ENCODE measurements at places on chromosomes 12 and 14.

DNA sequence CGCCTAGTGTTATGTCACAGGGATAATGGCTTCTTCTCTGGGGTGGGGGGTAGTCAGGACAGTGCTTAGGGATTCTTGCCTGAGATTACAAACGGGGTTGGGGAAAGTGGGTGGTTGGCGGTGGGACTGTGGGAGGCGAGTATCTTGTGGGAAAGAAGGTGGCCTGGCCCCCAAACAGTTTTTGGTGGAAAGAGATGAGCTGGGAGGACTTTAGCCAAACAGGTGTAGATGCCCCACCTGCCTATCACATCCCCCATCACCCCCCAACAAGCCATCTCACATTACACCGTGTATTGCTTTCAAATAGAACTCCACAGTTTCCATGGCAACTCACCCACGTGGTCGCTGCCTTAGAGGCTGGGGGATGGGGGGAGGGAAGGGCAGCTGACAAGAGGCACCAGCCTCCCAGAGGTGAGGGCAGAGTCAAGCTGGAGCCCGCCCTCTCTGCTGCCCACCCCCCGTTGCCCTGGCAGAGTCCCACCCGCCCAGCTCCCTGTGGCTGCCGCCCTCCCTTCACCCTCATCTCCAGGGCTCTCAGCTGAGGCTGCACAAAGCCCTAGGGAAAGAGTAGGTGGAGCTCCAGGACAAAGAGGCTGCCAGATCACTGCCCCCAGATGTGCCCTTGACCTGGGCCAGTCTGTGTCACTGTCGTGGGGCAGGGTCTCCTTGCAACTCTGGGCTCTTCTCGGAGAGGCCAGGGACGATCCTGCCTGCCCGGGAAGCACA, 98.3 kb downstream of the LRRC74A start:
- peak; percentile 98 for DNase-seq

DNA sequence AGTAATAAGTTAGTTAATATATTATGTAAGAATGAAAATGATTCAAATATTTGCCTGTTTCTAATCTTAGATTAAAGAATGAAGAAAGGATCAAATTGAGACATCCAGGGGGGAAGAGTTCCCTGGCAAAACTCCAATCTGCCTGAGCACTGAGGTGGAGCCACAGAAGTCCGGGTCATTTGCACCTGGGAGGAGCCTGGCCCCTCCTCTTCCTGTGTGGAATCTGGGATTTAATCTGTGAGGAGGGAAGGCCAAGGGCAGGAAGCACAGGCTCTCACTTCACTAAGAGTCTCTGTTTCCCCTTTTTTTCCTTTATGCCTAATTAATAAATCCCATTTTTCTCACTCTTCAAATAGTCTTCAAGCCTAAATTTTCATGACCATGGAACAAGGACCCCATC, 599.5 kb downstream of the FLRT2 start:
- no peak for DNase-seq

- peak; percentile 85 for DNase-seq
These were observed 11.0 kb upstream of the FBXL14 start for GRCh38 chr12:1605129-1606020.

DNA sequence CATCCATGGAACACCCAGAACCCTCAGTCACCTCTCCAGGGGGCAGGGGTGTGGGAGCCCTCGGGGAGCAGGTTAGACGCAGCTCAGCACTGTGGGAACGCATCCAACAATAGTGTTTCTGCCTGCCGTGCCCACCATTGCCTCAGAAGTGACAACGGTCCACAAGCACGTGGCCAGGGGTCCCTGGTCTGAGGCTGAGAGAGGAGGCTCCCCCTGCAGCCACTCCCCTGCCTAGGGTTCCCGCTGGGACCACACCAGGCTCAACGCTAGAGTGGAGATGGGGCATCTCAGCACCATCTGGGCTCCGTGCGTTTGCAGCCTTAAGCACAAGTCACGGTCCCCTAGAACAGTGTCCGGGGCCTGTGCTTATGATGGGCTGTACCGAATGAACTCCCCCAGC, 62.7 kb downstream of the TESC start:
- no peak for DNase-seq

DNA sequence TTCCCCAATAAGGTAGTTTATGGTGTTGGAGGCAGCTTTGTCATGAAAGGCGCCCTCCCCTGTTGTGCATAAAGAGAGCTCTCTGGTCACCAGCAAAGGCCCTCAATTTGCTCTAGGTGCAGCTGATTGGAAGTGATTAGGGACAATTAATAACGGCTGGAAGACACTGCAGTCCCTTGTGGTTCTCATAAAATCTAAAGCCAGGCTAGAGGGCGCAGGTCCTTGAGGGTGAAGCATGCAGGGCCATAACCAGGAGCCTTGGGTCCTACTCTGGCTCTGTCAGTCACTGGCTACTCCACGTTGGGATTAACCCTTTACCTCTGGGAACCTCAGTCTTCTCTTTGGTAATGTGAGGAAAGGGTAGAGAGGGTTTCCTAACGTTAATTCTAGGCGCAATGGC, 1.9 kb downstream of the DAAM1 start:
- peak; percentile 68 for DNase-seq

GRCh38 chr12:1644534-1645438, 15.8 kb downstream of the WNT5B start:
- peak; percentile 64 for DNase-seq

- DNase-seq = peak; percentile 19
These were observed 43.9 kb upstream of the AMN1 start for GRCh38 chr12:31772685-31773222.

- no peak for DNase-seq
These were observed 15.5 kb downstream of the PKP2 start for GRCh38 chr12:32881107-32881506.

GRCh38 chr12:118870551-118870950, 110.8 kb upstream of the SRRM4 start:
- peak; percentile 93 for DNase-seq

DNA sequence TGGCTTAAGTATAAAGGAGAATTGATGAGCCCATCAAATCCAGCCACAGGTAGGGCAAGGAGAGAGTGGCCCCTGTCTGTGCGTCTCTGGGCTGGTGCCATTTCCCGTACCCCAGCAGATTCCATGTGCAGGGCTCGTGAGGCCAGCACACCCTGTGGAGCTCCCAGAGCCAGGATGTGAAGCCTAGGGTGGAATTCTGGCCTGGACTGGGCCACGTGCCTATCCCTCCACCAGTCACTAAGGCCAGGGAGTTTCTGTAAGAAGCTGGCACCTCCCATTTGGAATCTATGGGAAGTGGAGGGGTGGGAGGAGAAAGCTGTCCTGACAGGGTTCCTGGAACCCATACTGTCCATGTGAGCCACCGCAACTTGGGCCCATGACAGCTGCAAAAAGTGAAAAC, 148.5 kb downstream of the FOXN3 start:
- no peak for DNase-seq

- no peak for DNase-seq
These were observed 163.0 kb upstream of the FKBP4 start for GRCh38 chr12:2631653-2632350.

DNA sequence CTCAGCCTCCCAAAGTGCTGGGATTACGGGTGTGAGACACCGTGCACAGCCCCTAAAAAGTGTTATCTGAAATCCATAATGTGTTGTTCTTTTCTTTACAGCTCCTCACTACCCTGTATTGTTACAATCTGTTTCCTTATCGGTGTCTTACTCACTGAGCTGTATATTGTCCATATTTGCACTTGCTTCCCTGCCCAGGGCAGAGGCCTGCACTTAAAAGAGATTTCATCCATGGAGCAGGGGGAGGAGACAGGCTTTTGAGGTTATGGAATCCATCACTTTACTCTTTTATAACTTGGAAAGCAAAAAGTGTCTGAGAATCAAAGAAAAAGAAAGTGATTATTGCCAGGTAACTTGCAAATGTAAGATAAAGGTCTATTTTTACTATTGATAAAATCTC, 251.0 kb downstream of the DIO2 start:
- no peak for DNase-seq

DNA sequence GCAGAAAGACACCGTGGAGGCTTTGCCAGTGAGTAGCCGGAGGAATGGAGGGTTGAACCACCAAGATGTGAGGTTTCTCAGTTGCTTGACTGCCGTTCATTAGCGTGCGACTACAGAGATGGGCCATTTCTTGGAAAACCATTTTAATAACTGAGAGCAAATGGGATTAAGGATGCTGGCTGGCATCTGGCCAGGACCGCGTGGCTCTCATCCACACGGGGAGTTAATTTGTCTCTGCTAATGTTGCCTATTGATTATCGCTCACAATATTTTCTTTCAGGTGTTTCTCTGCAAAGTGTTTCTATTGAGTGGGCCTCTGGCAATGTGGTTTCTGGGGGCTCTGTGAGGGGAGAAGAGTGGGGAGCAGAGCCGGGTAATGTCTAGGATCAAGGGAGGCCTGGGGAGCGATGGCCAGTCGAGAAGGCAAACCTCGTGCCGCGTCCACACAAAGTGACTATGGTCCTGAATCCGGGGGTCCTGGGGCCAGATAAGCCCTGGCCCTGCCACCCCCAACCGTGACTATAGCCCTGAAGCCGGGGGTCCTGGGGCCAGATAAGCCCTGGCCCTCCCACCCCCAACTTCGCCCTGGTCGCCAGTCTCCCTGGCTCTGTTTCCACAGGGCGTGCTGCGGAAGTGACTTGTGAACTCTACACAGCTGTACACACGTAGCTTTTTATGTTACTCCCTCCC, 110.6 kb downstream of the PRMT8 start:
- no peak for DNase-seq

- DNase-seq = no peak
These were observed 2.5 kb upstream of the PSEN1 start for GRCh38 chr14:73133795-73134194.

DNA sequence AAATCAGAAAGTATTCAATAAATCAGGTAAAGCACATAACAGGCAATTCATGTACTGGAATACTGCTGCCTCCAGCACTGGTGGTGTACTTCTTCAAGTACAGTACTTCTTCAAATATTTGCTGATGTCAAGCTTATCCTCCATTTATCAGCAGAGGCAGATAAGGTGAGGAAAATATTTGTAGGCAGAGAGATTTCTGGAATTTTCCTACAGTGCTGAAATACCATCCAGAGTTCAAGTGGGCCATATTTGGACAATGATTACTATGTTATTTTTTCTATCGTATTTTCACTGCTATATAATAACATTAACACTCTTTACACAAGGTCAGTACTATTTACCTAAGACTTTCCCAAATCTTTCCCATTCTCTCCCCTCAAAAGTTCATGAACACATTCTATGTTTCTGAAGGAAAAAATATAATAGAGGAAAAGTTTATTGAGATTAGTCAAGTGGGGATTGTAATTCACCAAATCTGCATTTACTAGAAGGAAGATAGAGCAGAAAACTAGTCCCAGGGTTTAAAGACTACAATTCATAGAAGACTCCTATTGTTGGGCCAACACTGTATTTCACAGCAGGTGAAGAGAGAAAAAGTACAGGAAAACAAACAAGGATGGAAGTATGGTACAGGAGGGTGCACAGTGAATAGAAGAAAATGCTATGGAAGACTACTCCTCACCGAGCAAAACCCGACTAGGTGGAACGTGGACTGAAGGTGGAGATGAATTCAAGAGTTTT, 141.1 kb downstream of the PAWR start:
- no peak for DNase-seq

- DNase-seq = no peak
These were observed 183.4 kb downstream of the SLC25A21 start for GRCh38 chr14:36988989-36989388.

GRCh38 chr14:52286661-52287649, 19.5 kb downstream of the PTGDR start:
- no peak for DNase-seq

DNA sequence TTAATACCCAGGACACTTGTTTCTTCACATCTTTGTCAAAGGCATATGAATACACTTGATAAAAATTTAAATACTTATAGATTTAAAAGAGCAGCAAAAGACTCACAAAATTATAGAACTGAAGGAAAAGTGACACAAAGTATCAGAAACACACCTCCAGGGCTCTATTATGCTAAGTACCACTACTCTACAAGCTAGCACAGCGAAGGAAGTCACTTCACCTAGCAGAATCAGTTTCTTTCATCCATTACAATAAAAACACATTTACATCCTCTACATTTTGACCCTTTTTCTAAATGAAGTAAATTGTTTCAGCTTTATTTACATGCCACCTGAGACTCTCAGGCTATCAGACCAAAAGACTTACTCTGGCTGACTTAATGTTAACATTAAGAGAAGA, 26.6 kb upstream of the PTPRB start:
- no peak for DNase-seq

DNA sequence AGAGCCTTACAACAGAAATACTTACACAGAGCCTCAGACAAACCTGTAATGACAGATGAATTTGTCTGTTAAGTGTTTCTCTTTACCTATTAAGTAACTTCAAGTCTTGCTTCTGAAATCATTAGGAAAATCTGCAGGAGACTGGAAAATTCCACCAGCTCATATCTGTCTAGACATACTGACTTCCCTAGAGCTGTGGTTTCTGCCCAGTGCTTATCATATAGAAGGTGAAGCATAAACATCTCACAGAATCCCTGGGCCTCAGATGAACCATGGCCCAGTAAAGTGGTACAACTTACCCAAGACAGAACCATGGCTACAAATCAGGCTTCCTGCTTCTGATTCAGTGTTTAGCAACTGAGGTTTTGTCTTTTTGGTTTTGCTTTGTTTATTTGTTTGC, 91.6 kb downstream of the EGLN3 start:
- DNase-seq = no peak

GRCh38 chr12:89108265-89108664, 244.0 kb downstream of the DUSP6 start:
- DNase-seq = no peak

- no peak for DNase-seq
These were observed 36.0 kb upstream of the SNX6 start for GRCh38 chr14:34665785-34666435.

DNA sequence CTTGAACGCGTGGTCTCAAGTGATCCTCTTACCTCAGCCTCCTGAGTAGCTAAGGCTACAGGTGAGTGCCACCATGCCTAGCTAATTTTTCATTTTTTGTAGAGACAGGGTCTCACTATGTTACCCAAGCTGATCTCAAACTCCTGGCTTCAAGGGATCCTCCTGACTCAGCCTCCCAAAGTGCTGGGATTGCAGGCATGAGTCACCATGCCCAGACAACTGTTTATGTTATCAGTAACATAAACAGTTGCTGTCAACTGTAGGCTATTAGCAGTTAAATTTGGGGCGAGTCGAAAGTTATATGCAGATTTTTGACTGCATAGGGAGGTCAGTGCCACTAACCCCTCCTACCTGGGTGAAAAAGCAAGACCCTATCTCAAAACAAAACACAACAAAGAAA, 26.2 kb upstream of the LRRK2 start:
- no peak for DNase-seq

GRCh38 chr14:77638771-77639171, 22.3 kb upstream of the SPTLC2 start:
- no peak for DNase-seq

DNA sequence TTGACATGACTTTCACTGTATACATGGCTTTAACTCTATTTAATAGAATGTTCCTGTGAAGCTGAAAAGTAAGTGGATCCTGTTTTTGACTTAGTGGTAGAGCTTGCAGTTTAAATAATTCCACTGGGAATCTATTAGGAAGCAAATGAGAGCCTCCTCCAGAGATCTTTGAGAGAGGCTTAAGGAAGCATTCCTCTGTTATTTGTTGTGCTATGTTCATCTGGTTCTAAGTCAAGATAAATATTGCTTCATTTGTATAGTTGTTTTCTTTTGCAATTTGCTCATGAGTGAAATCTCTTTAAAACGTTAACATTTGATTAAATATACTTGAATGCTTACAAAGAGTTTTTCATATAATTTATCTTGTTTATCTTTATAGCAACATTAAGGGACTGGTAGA, 70.4 kb downstream of the TMTC2 start:
- no peak for DNase-seq

Measured in NCI-H146 (cell line).